Cortex of kidney (tissue), 1 donor: ENCODE measurements at places on chromosomes 6 and 20.

DNA sequence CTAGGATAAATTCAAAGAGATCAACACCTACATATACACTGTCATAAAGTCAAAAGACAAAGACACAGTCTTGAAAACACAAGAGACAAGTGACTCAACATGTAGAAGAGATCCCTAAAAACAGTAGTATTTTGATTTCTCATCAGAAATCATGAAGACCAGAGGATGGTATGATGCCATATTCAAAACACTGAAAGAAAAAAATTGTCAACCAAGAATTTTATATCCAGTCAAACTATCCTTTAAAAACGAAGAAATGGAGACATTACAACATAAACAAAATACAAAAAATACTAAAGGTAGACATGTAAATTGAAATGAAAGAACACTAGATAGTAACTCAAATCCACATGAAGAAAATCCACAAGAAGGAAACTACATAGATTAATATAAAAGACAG lies 27.3 kb upstream of the HBS1L start:
- DNase-seq, result no peak

GRCh38 chr6:137819740-137820139 lies 47.3 kb upstream of the TNFAIP3 start:
- DNase-seq, result no peak

- no peak for DNase-seq
Measured at GRCh38 chr6:154888421-154889295, 106.5 kb upstream of the TIAM2 start.

- DNase-seq, result no peak
Measured at GRCh38 chr6:84774985-84775284, 10.5 kb upstream of the TBX18 start.

GRCh38 chr6:114087496-114087895 lies 116.5 kb upstream of the HDAC2 start:
- DNase-seq, result no peak

DNA sequence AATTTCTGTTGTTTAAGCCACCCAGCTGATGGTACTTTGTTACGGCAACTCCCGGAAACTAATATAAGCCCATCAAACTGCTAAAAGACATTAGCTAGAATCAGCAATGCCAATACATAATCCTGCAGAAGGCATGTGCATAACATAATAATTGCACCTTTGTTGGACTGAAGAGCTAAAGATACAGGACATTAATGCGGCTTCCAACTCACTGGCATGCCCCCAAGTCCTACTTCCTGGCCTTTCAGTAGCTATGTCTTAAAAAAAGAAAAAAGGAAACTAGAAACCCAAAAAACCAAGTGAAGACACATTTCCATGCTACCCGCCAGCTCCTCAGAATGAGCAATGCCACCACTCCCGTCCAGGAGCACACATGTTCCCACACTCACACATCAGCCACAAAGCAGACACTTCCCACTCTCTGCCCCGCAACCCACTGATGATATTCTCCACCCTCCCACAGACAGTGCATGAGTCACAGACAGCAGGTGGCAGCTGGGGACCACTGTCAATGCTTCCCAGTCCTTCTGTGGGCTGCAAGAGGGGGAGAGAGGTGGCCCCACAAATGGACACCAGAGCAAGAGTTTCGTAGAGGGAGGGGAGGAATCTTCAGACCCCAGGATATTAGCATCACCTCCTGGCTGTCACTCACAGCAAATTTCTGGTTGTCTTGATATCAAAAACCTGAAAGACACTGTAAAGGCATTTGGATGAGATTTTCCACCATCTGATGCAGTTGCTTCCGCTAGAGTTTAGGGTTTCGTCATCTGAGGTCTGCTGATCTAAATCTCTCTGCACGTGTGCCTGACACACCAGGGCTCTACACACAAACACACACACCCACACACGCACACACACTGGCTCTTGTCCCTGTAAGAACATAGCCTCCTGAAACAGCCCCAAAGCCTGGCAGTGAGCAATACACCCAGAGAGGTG lies 32.8 kb downstream of the GFOD1 start:
- no peak for DNase-seq

- DNase-seq, result no peak
Measured at GRCh38 chr6:108841377-108841855, 6.8 kb upstream of the ARMC2 start.

- DNase-seq, result no peak
Measured at GRCh38 chr6:92647630-92648029, 771.7 kb downstream of the EPHA7 start.

DNA sequence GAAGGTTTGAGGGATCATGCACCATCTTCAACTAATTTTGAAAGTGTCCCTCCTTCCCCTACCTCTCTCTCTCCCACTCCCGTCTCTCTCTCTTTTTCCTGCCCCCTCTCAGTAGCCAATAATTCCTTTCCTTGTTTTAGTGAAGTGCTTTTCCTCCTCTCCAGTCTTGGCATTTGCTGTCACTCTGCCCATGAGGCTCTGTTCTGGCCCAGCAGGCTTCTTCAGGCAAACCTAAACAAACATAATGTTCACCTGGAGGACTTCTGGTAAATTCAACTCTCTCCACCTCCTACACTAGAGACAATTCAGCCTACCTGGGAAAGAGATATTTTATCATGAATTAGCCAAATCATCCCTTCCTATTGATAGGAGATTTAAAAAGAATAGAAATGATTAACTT lies 320.4 kb upstream of the RNF24 start:
- no peak for DNase-seq
